ENCODE measurements at places on chromosomes 12 and 14.

DNA sequence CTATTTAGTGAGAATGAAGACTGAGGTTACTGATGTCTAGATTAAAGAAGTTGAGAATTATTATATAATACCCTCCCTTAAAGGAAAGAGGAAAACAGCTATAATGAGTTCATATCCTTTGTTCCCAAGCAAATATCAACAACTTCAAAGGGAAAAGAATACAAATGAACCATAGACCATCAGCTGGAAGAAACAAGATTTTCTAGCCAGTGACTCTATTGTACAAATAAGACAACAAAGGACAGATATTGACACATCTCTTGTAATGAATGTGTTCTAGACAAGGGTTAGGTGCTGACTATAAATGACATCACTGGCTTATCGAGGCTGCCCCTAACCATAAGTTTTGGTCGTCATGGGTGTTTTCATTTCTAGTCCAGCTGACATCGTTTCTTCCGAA lies 48.2 kb downstream of the SLC38A4 start:
- no peak for DNase-seq

GRCh38 chr14:62847168-62847567 lies 198.1 kb downstream of the KCNH5 start:
- no peak for DNase-seq

GRCh38 chr12:109154451-109155438 lies 38.4 kb downstream of the ACACB start:
- peak; percentile 72 for DNase-seq

DNA sequence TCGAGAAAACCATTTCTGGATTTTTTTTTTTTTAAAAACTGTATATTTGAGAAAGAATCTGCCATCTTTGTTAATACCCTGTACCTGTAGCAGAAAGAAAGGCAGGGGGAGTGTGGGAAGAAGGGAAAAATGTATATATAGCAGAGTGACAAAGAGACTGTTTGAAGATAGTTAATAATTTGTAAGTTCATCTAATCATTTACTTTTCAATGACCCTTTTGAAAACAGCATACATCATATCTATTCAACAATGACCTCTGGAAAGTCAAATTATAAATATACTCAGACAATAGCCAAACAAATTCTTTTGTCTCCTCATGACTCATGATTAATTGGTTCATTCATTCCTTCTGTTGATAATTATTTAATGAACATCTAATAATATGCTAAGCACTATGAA lies 10.9 kb upstream of the CPM start:
- DNase-seq: no peak

DNA sequence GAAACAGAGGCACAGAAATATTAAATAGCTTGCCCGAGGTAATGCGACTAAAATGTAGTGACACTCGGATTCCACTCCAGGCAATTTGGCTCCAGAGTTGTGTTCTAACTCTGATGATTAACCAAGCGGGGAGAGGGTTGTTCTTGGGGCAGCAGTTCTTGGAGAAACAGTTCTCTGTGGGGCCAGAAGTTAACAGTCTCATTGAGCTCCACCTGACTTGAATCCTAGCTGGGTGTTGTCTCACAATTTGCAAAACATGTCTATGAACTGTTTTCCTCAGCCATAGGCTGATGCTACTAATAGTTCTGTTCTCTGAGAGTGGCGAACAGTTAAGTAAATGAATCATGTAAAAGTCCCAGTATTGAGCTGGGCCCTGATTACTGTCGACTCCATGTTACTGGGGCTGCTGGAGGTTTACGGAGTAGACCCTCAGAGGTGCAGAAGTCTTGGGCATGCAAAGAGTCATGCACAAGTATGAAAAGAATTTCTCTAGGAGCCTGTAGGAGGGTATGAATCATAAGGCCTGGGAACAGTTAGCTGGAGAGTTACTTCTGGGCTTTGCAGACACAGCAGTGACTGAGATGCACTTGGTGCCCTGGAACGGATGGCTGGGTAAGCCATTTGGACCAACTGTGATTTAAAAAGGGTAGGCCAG lies 15.4 kb upstream of the NIN start:
- peak; percentile 94 for DNase-seq

GRCh38 chr12:130526813-130527212 lies 189.1 kb downstream of the PIWIL1 start:
- DNase-seq: peak; percentile 1

DNA sequence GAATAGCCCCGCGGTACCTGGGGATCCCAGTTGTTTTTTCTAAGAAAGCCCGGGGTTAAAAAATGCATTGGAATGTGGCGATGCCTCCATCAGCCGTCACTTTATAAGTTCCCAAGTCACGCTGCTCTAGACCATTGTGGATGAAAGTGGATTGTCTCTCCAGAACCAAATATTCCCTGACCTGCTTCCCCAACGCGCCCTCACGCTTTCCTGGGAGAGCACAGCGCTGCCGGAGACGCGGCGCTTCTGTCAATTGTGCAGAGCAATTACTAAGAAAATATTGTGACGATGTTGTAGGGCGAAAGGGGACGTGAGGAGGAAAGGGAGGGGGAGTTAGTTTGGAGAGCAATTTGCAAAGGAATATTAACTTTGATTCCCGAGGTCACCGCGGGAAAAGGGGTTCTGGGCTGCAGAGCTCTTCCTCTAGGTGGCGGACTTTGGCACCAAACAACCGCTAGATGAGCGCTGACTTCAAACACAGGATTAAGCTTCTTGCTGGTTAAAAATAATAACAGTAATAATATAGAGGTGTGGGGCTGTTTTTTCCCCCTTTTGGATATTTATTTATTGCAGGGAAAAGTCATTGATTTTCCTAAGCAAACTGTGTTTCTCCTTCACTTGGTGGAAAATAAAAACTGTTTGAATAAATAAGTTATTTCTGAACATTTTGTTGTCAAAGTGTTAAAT lies 9.6 kb upstream of the FOXG1 start:
- DNase-seq: peak; percentile 43

DNA sequence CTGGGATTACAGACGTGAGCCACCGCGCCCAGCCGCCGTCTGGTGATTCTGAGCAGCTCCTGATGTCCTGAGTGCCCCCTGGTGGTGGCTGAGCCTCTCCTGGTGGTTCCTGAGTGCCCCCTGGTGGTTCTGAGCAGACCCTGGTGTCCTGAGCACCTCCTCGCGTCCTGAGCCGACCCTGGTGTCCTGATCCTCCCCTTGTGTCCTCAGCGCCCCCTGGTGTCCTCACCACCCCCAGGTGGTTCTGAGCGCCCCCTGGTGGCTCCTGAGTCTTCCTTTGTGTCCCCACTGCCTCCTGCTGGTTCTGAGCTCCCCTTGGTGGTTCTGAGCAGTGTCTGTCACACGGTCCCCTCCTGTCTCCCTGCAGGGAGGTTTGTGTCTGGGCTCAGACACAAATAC lies 1304.9 kb downstream of the TMEM121 start:
- DNase-seq: no peak

DNA sequence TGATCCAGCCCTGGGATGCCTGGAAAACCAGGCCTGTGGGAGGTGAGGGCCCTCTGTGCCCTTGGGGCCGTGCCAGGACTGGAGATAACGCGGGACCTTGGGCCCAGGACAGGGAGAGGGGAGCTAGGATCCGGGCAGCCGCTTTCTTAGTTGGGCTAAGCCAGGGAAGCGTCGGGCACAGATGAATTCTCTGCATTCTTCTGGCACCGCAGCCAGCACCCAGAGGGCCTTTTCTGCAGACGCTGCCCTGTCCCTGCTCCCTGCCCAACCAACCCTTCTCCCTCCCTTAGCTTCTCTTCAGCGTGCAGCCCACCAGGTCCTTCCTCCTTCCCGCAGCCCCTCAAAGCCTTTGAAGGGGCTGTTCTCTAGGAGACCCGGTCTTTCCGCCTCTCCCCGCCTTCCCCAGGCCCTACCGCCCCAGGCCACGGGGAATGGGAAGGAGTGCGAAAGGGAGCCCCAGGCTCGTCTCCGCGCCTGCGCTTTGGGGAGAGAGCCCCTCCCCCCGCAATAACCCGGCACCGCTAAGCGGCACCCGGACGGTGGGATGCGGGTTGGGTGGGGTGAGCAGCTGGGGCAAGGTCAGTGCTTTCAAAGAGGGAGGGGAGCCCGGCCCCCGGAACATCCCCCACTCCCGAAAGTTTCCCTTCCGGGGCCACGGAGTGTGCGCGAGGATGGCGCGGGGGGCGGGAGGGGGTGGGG lies 663 bp downstream of the NCKAP5L start:
- DNase-seq: peak; percentile 90

DNA sequence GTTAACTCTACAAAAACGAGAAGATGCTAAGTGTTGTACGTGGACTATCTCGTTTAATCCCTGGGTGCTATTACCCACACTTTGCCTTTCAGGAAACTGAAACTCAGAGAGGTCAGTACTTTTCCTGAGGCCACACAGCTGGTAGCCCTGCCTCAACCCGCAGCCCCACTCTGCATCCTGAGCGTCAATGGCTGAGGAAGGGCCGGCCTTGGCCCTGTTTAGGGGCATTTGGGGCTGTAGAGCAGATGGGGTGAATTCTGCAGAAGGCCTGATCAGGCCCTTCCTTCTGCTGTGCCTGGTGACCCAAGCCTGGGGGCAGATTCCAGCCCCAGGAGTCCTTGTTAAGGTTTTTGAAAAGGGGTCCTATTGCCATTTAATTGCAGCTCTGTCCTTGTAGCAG lies 3.7 kb upstream of the CCDC197 start:
- DNase-seq: no peak

GRCh38 chr14:34629344-34629656 lies 648 bp downstream of the SNX6 start:
- DNase-seq: no peak

- DNase-seq: no peak
Measured at GRCh38 chr14:24409192-24409591, 10.4 kb downstream of the NYNRIN start.
